ENCODE measurements at places on chromosomes 7 and 10.

DNA sequence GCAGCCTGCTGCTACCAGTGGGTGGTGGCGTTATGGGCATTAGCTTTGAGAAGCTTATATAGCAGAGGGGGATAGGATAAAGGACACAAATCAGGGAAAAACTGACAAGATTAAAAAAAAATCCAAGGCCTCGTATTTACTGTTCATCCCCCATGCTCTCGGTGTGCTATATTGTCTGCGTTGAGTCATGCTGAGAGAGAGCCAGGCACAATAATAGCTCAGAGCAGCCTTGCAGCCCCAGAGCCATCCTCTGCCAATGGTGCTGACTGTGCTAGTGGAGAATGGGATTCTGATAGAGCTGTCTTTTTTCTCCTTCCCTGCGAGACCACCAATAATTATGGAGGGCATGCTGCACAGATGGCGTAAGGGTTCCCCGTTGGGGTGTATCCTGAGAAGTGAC is 51.7 kb upstream of the FZD1 start:
- no peak for DNase-seq

- DNase-seq, result no peak
Measured at GRCh38 chr10:54194806-54195205, 606.2 kb downstream of the PCDH15 start.

DNA sequence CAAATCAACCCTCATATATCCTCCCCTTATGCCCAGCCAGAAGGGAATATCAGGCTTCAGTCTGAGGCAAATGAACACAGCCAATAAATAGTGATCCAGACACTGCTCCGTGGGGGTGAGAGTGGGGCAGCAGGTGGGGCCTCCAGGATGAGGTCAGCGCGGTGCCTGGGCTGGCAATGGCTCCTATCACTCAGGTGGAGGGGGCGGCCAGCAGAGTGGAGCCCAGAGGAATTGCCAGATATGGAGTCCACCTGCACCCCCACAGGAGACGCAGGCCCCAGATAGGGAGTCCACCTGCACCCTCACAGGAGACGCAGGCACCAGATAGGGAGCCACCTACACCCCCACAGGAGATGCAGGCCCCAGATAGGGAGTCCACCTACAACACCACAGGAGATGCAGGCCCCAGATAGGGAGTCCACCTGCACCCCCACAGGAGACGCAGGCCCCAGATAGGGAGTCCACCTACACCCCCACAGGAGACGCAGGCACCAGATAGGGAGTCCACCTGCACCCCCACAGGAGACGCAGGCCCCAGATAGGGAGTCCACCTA is 78.0 kb upstream of the PPP2R2D start:
- no peak for DNase-seq

DNA sequence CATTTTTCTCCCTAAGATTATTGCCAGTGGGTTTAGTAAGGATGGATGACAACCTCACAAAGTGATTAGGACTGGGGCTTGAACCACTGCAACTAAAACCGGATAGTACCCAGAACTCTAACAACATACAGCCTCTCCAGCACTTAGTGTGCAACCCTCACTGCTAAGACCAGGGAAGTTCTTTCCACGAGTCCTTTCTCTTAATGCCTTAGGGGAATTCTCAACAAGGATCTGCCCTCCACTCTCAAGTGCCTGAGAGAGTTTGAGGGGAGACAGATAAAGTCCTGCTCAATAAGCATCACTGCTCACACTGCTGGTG is 104.6 kb downstream of the NRP1 start:
- no peak for DNase-seq

DNA sequence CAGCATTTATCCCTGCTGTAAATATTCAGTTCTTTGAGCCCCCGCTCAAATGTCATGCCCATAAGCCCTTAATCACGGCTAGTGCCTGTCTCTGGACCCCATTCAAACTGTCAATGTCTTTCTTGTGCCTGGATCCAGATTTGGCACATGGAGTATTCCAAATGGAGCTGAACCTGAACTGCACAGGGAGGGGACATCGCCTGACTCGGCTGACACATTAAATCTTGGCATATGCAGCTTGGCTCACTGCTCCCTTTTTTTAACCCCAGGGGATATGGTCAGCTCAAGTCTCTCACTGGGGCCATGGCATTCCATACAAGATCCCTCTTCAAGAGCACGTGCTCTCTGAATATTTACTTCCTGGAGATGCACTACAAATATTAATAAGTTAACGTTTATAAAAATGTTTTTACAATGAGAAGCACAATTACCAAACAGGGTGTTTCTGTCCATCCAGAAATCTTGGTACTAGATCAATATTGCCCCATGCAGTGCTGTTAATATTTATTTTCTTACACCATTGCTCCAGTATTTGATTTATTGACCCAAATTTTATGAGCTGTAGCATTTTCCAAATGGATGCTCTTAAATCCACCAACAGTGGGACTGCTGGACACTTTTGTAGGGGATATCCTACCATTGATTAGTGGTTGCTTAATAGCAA is 57.4 kb downstream of the FGFR2 start:
- no peak for DNase-seq
